ENCODE measurements at places on chromosomes 4 and X. TPM values are rescaled to one million over a fixed set of nuclear protein-coding genes. Genes with fewer than 3 reads are reported as not detected.

CT83 gene
- total RNA-seq, result not detected

GRCh38 chr4:85632981-85633380 is 158.0 kb downstream of the ARHGAP24 start:
- no peak for DNase-seq

DNA sequence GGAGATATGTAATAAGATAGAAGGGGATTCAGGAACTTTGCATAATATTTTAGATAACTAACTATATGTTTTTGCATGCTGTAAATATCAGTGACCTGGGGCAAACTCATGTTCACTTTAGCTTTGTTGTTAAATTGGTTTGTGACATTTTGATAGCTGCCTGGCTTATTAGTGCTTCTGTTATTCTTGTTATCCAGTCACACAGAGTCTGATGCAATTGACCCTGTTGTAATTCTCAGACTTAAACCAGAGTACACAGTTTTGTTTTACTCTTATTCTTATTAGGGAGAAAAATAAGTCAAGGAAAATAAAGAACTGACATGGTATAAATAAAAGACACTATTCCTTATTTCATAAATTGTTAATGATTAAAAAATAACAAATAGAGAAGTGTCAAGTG is 516.7 kb upstream of the SLIT2 start:
- DNase-seq, result no peak

DNA sequence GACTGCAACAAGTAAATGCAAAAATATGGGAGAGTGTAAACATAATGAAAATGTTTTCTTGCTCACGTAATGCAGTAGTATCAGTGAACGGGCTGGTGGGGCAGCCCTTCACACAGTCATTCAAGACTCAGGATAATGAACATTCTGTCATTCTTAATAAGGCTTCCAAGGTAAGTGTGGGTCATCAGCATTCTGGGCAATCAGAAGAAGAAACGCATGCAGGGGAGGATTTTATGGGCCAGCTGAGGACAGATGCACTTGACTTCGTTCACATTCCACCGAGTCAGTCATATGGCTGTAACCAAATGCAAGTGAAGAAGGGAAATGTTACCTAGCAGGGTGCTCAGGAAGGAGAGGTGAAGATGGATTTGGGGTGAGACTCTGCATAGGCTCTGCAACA is 68.0 kb upstream of the MAP9 start:
- DNase-seq, result no peak

GRCh38 chrX:134806707-134807038 is 148.4 kb upstream of the PLAC1 start:
- DNase-seq, result no peak

GRCh38 chrX:1384658-1385252 is 7.2 kb downstream of the SLC25A6 start:
- DNase-seq, result no peak

DNA sequence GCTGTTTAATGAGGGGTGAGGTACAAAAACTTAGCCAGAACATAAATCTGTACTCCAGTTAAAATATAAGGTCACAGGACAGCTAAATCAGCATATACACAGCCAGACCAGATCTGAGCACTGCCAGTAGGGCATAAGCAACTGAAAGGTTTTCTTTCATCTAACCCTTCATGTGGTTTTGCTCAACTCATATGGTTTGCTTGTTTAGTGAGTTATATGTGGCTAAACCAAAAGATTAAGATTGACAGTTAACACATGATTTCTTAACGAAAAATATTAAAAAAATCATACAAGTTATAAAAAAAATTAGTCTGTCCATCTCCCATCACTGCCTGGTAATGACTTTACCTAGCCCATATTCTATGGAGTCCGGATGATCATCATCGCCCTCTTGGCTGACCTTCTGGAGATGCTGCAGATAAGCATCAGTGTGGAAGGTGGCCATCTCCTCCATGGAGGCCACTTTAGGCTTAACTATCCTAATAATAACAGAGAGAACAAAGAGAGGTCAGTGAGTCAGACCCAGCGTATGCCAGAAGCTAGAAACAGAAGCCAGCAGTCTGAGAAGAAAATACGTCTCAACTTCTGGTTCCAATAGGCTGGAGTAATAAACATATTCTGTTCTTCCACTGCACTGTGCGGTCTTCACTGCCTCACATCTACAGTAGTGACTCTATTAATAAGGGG is 4.1 kb downstream of the HDAC8 start:
- peak; percentile 28 for DNase-seq

NEIL3 gene
- total RNA-seq, result 19.2 TPM

DGAT2L6 gene
- not detected for total RNA-seq

FAM114A1 gene
- 150 TPM for total RNA-seq

DNA sequence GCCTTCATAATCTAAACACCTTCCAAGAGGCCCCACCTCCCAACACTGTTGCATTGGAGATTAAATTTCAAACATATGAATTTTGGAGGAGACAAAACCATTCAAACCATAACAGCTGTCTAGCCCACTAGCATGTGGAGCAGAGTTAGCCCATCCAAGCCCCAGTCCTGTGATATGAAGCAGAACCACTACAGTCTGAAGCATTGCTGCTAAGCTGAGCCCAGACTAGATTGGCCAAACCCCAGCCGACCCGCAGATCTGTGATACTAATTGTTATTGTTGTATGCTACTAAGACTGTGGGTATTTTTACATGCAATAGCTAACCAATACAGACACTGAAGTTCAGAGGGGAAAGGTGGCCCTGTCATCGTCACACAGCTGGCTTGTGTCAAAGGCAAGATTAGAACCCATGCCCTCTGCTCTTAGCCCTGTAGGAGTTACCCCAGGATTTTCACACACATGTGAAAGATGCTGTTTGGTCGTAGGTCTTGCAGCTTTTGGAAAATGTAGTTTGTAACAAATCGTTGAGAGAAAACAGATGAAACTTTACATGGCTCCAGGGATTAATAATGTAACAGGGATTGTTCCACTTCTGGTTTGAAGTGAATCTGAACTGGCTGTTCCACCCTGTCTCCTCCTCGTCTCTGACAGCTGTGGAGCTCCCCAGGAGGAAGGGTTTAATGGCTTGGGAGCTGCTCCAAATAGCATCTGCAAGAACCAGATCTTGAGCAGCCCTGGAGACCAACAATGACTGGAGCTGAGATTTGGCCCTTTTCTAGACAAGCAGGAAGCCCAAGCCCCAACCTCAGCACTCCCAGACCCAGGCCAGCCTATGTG is 517.5 kb downstream of the MID1IP1 start:
- DNase-seq, result no peak

BEX3 gene
- 181 TPM for total RNA-seq

CLIC2 gene
- 14.6 TPM for total RNA-seq

SORCS2 gene
- total RNA-seq, result 2.9 TPM

HOPX gene
- not detected for total RNA-seq

TMPRSS11F gene
- 0.10 TPM for total RNA-seq

DNA sequence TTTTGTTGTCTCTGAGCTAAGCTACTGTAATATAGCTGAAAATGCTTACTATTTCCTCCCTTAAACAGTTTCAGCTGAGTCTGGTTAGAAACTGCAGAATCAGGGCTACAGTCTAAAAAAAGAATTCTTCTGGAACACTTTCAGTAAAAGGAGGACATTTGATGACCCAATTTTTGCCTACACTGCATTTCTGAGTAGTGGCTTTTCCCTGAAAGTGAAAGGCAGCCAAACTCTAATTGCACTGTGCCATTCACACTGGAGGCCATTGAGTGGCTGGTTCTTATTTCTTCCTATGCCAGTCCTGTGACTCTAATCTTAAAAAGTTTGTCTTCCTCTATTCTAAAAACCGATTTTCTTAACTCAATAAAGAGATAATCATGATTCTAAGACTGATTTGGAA is 526.0 kb downstream of the CFAP47 start:
- DNase-seq, result no peak

SUPT20HL2 gene
- total RNA-seq, result 0.24 TPM

GPR143 gene
- total RNA-seq, result 4.3 TPM

DNA sequence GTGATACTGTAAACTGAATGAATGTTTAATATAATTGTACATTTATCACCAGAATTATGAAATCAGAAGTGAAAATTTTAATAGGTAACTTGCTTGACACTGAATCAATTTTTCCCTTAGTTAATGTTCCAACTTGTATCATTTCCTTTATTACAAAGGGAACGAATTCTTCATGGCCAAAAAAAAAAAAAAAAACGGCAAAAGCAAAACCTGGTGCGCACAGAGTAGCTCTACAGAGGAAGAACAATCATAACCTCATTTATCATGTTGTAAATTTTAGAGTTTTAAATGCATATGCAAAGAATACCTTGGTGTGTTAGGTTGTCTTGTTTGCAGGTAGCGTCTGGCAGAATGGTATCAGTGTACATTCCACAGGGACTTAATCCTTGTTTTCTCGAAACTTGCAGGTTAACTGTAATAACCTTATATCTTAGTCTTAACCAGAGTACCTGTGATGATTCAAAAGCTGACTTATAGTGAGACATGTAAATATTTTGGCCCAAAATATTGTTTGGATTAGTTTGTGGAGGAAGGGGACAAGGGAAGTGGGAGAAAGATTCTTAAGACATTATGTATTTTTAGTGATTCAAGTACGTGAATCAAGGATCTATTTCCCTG is 70.0 kb downstream of the NPNT start:
- DNase-seq, result no peak

GRCh38 chr4:153541456-153542096 is 75.4 kb downstream of the TMEM131L start:
- DNase-seq, result peak; percentile 96

DNA sequence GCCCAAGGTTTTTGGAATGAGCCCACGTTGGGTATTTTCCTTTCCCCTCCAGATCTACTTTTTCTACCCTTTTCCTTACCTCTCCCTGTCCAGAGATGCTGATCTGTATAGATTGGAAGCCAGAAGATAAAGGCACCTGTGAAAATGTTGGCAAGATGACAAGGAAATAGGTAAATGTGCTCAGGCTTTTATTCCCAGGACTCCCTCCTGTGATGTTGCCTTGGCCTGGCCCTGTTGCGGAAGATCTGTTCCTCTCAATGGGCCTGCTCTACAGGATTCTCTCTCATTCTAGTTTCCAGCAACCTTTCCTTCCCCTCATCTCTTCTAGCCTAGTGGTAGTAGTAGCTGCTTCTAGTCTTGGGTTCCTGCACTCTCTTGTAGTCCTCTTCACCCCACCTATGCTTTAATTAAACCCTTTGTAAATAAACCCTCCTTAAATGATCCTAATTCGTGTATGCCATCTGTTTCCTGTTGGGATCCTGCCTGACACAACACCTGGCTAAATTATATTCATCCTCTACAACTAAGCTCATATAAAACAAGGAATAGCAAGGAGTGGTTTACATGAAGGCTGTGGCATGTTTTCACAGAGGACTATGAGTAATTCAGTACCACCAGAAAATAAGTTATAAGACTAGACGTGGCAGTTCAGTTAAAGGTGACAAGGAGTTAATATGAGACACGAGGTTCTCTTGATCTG is 95.7 kb upstream of the MAOA start:
- DNase-seq, result no peak

TLR3 gene
- 7.0 TPM for total RNA-seq

DNA sequence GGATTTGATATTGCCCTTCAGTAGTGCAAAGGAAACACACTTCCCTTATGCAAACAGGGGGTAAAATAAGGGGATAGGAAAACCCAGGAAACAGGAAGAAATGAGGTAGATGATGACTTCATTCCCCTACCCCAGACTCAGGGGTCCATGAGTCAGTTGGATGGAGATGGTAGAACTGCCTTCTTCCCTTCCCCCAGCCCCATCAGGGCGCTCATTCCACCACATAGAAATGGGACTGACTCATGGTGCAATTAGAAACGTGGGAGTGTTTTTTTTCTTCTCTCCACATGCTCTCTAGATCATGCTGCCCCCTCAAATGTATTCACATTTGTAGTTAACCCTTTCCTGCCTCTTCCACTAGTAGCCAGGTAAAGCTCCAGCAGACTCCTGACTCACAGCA is 23.1 kb upstream of the ARMCX2 start:
- DNase-seq, result peak; percentile 11

- peak; percentile 79 for DNase-seq
Measured at GRCh38 chrX:56233682-56234081, 1.5 kb downstream of the KLF8 start.

GRCh38 chr4:52051213-52051614 is at the start of gene SPATA18:
TSS of gene SPATA18 (plus strand) at chr4:52051304. CDS start at chr4:52051705, 401 bp downstream.
- no peak for DNase-seq

MAP7D2 gene
- 0.60 TPM for total RNA-seq

GRCh38 chrX:30228526-30228925 is 1.9 kb upstream of the MAGEB3 start:
- no peak for DNase-seq

GRCh38 chr4:146023334-146023967 is 84.8 kb upstream of the ZNF827 start:
- DNase-seq, result no peak

GRCh38 chrX:49176421-49177326 is 5.0 kb downstream of the PLP2 start:
- DNase-seq, result peak; percentile 46

PPP2R2C gene
- 0.10 TPM for total RNA-seq

- DNase-seq, result peak; percentile 39
Measured at GRCh38 chr4:155899891-155900290, 3.6 kb upstream of the TDO2 start.

DACH2 gene
- not detected for total RNA-seq

SMIM31 gene
- total RNA-seq, result not detected

GRCh38 chrX:155086961-155087735 is 15.8 kb downstream of the BRCC3 start:
- no peak for DNase-seq

DNA sequence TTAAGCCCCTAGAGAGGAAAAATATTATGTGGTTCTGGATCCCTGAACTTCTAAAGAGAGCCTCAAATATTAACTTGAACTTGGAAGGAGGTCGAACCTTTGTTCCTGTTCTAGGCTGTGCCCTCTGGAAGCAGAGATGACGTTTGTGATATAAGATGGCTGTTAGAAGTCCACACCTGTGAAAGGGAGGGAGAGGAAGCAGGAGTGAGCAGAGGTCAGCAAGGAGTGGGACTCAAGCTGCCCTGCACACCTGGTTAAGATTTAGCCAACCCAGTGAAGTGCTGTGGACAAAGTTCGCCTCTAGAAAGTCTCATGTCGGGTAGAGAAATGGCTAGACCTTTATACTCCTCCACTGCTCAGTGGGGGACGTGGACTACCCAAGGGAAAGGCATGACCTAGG is 566.2 kb downstream of the MID1IP1 start:
- no peak for DNase-seq

WFS1 gene
- 28.4 TPM for total RNA-seq

DNA sequence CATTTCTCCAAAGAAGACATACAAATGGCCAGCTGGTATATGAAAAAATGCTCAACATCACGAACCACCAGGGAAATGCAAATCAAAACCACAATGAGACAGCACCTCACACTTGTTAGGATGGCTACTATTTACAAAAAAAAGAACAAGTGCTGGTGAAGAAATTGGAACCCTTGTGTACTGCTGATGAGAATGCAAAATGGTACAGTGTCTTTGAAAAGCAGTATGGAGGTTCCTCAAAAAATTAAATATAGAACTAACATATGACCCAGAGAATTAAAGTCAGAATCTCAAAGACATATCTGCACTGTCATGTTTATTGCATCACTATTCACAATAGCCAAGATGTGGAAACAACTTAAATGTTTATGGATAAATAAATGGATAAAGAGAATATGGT is 20.9 kb downstream of the PAGE4 start:
- DNase-seq, result no peak

GRCh38 chr4:109675181-109675580 is 28.1 kb downstream of the CASP6 start:
- DNase-seq, result no peak
